Diencephalon (tissue), 1 donor: ENCODE measurements at places on chromosomes 1 and 21. TPM values are rescaled to one million over a fixed set of nuclear protein-coding genes. Genes with fewer than 3 reads are reported as not detected.

Gene LRRC71
- total RNA-seq: 1.2 TPM

Gene GPATCH3
- total RNA-seq: 9.5 TPM

Gene BARHL2
- 1.4 TPM for total RNA-seq

Gene TNFRSF18
- not detected for total RNA-seq

Gene FCRL5
- total RNA-seq: not detected
